ENCODE measurements at places on chromosomes 16 and 17.

- DNase-seq: no peak
Observed at GRCh38 chr16:68368301-68368888, 57.6 kb downstream of the PRMT7 start.

GRCh38 chr16:72764015-72764654 is 283.8 kb downstream of the ZFHX3 start:
- no peak for DNase-seq

- DNase-seq: no peak
Observed at GRCh38 chr16:57938936-57939871, 31.7 kb downstream of the CNGB1 start.

DNA sequence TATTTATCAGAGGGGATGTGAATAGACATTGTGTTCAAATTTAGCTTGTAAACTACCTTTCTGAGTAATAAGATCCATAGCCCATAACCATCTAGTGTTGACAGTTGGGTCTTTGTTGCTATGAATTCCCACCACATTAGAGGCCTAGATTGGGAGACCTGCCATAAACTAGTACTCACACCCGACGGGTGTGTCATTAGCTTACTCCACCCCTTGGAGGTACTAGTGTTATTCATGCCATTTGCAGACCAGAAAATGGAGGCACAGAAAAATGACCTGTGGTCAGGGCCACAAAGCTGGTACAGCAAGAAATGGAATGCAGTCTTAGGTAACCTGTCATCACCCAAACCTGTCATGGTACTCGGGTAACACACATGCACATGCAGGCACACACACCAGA is 41.3 kb upstream of the BCAR1 start:
- no peak for DNase-seq

- DNase-seq: no peak
Observed at GRCh38 chr17:41959030-41959335, 7.6 kb upstream of the CNP start.

Measured in stimulated activated CD8-positive, alpha-beta memory T cell treated with anti-CD3 and anti-CD28 coated beads, Interleukin-7, amount 100 ng/mL, for 1 hour (primary cell).